GM04504 (cell line): ENCODE measurements at places on chromosomes 6 and 20.

DNA sequence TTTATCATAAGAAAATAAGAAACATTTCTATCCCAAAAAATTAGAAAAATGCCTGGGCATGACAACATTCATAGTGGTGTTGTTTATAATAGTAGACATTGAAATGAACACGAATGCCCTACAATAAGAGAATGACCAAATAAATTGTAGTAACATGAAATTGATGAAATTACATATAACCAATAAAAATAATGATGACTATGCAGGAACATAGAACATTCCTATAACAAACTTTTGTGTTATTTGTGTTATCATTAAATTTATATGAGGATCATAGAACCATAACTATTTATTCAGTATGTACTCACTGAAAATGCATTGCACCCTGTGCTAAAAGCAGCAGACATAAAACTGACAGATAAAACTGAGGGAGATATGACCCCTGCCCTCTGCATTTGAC lies 399.7 kb downstream of the CBLN4 start:
- no peak for DNase-seq

- no peak for DNase-seq
Observed at GRCh38 chr6:167267921-167268401, 23.2 kb upstream of the UNC93A start.

GRCh38 chr6:114158411-114158810 lies 184.4 kb downstream of the HS3ST5 start:
- DNase-seq = no peak

GRCh38 chr6:90192857-90193256 lies 103.8 kb downstream of the BACH2 start:
- DNase-seq = no peak

GRCh38 chr6:70176842-70177550 lies 125.9 kb downstream of the COL9A1 start:
- no peak for DNase-seq

- DNase-seq = peak; percentile 51
Observed at GRCh38 chr6:30453508-30454116, 35.7 kb upstream of the HLA-E start.

GRCh38 chr6:71268735-71269437 lies 19.7 kb upstream of the OGFRL1 start:
- DNase-seq = no peak

- DNase-seq = no peak
Observed at GRCh38 chr20:36314734-36315544, 8.8 kb downstream of the DLGAP4 start.

DNA sequence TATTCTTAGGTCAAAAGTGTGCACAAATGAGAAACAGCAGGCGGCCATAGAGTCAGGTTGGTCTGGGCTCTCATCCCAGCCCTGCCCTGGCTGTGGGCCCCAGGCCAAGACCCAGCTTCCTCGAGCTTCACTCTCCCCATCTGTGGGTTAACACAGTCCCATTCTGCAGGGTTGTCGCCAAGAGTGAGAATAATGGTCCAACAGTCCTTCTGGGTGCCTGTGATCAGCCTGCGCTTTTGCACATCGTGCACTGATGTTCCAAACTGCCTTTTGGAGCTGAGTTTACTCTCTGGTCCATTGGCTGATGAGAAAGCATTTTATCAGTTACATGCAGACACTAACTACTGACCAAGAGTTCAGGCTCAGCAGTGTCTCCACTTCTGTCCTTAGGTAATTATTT lies 82.6 kb downstream of the INSM1 start:
- DNase-seq = peak; percentile 1

DNA sequence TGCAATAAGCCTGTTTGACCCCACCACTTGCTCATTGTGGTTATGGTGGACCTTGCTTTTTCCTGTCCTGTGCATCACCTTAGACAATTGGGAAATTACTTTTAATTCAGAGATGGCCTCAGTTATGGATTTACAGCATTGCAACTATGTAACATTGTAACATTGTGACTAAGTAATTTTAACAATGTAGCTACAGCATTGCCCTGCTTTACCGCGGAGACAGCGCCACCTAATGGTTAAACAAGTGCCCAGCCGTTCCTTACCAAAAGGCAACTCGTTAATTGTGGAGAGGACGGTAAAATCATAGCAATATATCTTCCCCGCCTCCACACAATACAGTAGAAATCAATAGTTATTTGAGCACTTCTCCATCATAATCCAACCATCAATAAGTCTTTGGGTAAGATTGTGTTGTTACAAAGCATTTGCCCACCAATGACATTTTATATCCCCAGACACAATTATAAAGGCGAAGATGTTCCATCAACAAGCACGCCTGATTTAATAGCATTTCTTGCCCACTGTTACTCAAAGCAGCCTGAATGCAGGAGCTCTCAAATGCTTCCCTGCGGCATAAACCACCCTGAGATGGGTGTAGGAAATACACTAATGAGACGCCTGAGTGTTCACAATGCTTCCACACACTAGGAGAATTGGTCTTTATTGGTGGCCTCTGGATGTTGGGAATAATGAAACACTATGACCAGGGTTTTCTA lies 93.7 kb downstream of the PROKR2 start:
- DNase-seq = peak; percentile 40

- no peak for DNase-seq
Observed at GRCh38 chr6:5640614-5641013, 366.1 kb downstream of the NRN1 start.

DNA sequence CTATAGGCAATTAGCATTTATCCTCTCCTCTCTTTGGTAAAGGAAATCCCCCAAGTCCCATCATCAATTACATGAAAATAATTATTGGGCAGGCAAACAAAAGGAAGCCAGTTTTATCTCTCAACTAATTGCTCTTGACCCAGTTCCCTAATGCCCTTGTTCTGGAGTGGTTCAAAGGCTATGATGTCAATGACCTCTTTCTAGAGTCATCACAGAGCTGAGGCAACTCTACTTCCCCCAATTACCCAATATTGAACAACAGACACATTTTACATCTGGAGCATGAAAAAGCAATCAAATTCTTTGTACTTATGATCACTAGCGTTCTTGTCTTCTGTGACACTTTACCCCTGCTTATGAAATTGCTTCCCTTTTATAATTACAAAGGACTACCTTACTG lies 43.5 kb downstream of the NT5E start:
- DNase-seq = no peak

DNA sequence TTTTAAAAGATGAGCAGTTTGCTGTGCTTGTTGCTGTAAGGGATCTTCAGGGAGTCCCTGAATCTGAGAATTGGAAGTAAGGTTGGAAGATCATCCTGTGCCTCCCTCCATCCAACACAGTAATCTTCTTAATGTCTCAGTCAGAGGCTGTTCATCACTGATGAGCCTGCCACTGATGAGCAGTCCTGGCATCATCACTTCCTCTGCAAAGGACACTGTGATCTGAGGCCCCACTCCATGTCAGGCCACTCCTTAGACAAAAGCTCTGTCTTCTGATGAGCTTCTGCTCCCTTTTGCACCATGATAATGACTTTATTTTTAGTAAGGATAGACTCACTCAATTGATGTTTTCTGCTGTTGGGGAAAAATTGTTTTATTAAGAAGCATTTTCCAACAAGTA lies 121.0 kb downstream of the UST start:
- DNase-seq = no peak

GRCh38 chr20:40323361-40323794 lies 365.7 kb downstream of the MAFB start:
- DNase-seq = no peak

- no peak for DNase-seq
Observed at GRCh38 chr6:9428421-9429172, 986.3 kb downstream of the TFAP2A start.

DNA sequence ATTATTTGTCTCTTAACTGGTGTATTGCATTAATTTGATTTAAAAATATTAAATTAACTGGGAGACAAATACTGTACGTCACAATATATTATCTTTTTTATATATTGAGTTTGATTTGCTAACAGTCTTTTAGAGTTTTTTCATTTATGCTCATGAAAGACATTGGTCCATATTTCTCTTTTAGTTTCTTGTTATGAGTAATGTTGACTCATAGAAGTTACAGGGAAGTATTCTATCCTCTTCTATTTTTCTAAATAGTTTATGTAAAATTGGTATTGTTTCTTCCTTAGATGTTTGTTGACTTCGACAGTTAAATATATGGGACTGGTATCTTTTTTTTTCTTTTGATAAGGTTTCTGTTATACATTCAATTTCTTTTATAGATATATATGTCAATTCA lies 1115.6 kb upstream of the CITED2 start:
- no peak for DNase-seq

GRCh38 chr20:33493076-33493766 lies 3.3 kb downstream of the CBFA2T2 start:
- no peak for DNase-seq

- DNase-seq = peak; percentile 41
Observed at GRCh38 chr6:40719671-40720374, 132.7 kb upstream of the LRFN2 start.

DNA sequence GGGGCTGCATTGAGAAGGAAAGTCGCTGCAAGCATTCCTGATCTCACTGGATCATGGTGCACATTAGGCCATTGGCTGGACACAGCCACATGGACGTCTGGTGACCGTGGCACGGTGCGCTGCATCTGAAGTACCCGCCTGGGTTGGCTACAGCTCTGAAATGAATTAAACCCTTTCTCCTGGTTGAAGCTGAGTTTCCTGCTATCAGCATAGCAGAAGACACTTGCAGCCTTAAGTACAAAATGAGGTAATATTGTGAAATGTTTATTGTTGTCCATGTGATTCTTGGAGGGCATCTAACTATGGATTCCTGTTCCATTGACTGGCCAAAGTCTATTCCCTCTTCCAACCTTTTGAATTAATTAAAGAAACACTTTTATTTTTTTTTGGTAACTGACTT lies 89.8 kb upstream of the ADTRP start:
- no peak for DNase-seq

DNA sequence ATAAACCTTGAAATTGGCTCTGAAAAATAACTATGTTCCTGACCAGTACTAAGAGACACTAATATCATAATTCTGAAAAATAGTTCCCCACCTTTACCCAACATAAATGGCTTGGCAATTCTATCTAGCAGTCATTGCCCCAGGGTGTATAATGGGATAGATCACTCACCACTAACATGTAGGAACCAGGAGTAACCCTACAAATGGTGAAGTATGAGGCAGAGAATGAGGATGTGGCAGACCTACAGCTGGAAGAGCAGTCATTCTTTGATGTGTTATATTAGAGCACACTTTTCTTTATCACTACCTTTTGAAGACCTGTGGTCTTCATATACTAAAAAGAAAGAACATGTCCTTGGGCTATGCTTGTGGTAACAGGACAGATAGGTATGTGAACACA lies 136.5 kb upstream of the SYNDIG1 start:
- DNase-seq = no peak

DNA sequence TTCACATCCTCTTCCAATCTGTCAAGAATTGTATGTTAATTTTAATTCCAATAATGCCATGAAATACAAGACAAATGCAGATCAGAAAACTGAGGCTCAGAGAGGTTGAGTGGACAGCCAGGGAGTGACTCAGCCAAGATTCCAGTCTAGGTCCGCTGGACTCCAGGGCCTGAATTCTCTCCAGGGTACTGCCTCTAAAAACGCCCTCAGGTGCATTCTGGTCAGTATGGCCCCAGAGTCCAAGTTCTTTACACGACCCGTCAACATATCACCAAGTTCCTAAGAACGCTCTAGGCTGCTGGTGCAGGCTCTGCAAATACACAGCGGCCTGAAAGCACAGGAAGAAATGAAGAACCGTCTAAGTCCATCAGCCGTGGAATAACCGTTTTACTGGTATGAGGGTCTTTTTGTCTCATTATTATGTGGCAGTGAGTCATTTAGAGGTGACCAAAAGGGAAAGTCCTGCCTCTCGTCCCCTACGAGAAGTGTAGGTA lies 709 bp upstream of the ASXL1 start:
- no peak for DNase-seq

DNA sequence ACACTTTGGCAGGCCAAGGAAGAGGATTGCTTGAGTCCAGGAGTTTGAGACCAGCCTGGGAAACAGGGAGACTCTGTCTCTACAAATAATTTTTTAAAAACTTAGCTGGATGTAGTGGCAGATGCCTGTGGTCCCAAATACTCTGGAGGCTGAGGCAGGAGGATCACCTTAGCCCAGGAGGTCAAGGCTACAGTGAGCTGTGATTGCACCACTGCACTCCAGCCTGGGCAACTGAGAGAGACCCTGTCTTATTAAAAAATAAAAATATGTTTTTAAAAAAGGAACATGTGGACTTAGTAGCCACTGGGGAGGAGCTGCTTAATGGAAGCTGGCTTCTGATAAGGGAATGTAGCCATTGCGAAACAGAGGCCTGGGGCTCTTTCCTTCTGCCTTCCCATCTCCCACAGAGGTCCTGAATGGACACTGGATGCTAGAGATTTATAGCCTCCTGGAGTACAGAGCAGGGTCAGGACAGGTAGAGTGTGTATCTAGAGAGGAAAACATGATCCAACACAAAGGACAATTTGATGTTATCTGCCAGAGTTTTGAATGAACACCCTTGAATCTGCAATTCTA lies 21.7 kb upstream of the GMNN start:
- DNase-seq = no peak

GRCh38 chr6:10687582-10687981 lies 6.8 kb downstream of the C6orf52 start:
- no peak for DNase-seq

DNA sequence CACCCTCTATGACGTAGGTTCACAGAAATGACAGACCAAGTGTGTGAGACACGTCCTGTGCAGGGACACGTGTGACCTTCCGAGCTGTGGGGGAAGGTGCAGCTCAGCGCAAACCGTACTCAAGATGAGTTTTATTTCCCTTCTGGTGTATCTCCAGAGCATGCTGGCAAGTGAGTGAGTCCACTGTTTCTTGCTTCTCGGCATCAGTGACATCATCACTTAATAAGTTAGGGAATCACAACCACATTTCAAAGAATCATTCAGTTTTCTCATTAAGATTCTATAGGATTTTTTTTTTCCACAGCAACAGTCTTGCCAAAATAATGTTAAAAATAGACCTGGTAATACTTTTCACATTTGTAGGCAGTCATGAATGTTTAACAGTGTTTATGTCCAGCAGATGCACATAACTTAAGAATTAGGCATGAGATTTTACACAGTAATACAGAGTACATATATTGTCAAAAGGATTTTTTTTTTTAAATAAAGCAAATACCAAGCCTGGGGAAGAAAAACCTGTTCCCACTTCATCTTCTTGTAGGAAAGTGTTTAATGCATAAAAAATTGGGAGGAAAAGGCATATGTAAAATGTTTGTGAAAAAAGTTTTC lies 417.8 kb downstream of the CDC5L start:
- peak; percentile 43 for DNase-seq

DNA sequence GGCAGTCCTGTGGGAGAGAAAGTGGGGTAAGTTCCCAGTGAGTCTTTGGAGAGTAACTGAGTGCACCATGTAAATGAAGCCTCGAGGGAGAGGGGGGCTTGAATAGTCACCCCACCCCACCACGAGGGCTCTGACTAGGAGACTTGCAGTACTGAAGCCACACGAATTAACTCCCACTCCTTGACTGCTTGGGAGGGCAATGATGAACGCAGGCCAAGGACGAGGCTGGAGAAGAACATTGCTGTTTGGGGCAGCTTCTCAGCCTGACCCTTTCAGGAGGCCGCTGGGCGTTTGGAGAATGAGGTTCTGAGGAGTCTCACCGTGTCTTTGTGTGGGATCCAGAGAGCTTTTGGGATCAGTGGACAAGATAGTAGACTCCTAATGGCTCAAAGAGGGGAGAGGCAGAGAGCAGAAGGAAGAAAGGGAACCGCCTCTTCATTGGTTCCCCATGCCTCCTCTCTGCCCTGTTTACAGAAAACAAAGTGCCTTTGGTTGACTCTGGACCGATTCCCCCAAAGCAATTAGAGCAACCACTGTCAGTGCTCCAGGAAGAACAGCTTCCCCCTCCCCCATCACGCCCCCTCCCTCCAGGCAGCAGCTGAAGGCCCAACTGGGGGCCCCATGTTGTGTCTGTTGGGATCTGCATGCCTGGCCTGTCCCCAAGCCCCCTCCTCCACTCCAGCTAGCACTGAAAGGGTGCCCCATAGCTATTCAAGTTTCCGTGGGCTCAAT lies 41.7 kb upstream of the CDKN1A start:
- no peak for DNase-seq
